ENCODE measurements at places on chromosomes 3 and 15. TPM values are rescaled to one million over a fixed set of nuclear protein-coding genes. Genes with fewer than 3 reads are reported as not detected.

DNA sequence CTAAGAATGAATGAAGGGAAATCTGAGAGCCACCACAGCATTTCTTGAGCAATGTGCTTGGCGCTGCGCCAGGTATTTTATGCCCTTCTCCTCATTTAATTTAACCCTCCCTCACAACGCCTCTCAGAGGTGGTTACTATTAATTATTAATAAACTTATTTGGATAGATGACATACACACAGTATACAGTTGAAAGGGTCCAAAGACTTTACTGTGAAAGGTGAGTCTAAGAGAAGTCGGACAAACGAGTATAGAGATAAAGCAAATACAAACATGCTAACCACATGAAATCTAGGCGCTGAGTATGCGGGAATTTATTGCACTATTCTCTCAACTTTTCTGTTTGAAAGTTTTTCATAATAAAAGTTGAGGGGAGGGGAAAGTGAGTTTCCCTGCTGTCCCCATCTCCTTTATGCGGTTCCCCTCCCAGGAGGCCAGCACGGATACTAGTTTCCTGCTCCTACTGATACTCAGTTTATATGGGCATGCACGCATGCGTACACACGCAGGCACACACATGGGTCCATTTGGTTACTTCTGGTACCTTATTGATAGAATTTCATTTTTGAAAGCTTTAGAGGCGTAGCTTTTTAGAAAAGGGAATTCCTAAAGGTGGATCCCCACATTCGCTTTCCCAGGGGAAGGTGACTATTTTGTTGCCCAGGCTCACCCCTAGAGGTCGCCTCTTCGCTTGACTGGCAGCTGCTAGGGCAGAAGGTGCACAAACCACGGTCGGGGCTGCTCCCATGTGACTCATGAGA lies 28.5 kb upstream of the KCTD6 start:
- ATAC-seq: peak; percentile 82

TMEM115 gene
- total RNA-seq: 56.2 TPM

DNA sequence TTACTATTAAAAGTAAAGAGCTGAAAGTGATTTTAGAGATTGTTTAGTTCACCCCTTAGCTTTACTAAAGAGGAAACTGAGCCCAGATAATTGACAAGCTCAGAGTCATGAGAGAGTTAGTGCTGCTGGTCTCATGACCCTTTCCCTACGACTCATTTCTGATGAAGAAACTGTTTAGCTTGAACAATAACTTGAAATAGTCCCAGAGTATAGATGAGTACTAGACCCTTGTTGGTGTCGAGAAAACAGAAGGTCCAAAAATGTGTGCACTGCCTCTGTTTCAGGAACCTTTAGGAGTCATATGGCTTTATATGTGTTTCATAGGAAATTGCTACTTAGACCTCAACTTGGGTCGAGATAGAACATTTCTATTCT lies 58.2 kb downstream of the IL16 start:
- ATAC-seq: no peak

RTP3 gene
- not detected for total RNA-seq

GRCh38 chr15:31292391-31293015 lies 34.1 kb upstream of the KLF13 start:
- ATAC-seq: peak; percentile 66

GPR62 gene
- total RNA-seq: 0.66 TPM

GRCh38 chr3:117589454-117589853 lies 879.9 kb downstream of the TUSC7 start:
- ATAC-seq: peak; percentile 63

DNA sequence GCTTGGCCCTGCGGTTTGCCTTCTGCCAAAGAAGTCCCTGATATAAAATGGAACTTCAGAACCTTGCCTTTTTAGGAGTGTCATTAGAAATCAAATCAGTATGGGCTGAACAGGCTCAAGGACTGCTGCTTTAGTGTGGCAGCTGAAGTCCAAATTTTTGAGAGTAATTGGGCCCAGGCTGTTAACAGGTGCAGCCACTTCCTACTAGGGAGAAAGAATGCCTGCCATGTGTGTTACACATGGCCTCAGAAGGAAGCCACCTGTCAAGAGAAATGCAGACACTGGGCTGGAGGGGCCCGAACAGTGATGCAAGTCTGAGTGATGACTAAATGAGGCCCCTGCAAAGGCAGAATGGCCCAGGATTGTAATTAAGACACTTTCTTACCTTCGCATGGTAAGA lies 786.7 kb upstream of the CFAP20DC start:
- ATAC-seq: no peak

DNA sequence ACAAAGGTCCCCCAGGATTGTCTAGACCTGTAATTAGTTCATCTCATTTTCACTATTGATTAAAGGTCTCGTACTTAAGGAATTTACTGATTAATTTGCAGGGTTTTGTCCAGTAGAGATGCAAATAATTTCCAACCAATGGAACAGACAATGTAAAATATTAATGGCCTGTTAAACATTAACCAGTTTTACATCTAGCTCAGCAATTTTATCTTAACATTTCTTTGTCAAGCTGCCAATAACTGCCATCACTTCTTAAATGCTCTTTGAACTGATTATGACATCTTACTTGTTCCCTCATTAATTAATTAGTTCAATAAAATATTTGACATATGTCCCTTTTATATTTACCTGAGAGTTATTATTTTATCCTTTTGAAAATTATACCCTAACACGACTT lies 9.4 kb upstream of the STRIT1 start:
- ATAC-seq: no peak

DNA sequence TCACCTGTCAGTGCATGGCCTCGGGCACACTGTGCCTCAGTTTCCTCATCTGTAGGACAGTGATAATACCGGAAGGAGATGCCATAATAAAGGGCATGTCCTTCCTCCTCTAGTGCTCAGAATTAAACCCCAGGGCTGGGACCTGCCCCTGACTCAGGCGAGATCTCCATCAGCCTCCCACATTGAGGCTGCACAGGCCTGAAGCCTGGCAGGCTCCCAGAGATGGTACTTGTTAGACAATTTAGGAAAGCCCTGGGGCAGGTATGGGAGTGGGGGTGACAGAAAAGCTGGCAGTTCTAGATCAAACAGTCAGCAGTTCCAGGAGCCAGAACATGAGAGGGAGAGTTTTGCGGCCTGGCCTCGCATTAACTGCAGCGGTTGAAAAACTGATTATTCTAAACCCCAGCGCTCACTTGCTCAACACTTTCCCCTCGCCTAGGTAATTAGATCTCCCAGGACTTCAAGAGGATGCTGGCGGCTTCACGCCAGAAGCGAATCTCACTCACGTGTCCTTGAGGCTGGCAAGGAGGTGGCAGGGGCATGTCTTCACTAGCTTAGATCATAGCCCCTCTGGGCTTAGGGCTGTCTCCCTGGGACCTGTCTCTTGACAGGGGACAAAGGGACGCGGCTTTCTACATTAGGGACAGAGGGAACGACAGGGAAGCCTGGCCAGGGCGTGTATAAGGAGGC lies 73.1 kb downstream of the ATP2B2 start:
- ATAC-seq: peak; percentile 45

DNA sequence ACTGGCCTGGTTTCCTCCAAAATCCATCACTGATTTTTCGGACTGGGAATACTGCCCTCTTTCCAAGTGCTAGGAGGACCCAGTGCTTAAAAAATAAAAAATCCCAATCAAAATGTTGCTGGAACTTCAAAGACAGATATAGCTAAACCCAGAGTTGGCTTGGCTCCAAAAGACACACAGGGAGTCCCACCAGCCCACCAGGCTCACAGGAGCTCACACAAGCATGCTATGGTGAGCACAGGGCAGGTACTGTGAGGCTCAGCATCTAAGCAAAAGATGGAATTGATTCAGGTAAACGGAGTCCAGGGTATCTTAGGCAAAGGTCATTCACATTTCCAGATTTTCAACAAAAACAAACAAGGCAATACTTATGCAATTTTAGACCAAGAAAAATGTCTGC lies 3.7 kb downstream of the TRANK1 start:
- no peak for ATAC-seq

PIF1 gene
- total RNA-seq: 10.5 TPM

Measured in motor neuron (in vitro differentiated cells).